ENCODE measurements at places on chromosomes 1 and 21.

GRCh38 chr1:197985351-197985750 is 68.2 kb downstream of the LHX9 start:
- DNase-seq, result no peak

- no peak for DNase-seq
Observed at GRCh38 chr1:246798606-246799496, 74.6 kb downstream of the SCCPDH start.

DNA sequence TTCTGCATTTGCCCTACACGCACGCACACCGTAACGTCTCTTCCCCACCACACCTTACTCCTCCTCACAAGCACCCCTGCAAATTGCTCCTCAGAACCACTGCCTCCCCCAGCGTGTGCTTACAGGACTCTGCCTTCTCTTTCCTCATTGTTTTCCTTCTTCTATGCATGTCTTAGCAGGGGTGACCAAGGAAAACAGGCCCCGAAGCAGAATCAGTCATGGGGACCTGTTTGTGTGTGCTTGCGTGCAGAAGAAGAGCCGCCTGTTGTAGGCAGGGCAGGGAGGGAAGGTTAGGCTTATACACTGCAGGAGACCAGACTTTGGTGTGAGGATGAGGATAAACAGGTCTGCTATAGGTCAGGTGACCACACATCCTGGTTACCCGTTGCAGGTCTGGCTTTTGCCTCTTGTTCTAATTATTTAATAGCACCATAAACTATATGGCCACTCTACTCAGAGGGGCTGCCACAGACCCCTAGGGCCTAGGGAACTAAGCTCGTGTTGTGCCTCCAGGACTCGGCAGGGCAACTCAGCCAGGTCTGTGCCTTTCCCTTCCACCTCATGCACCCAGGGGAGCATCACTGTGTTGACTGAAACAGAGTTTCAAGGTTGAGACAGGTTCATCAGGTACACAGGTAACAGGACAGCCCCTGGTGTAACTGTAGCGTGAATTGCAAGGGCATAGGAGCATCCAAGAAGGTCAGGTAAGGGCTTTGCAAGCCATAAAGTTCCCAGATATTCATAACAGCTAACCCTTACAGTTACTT is 60.8 kb upstream of the EPS8L3 start:
- DNase-seq, result no peak

- DNase-seq, result no peak
Observed at GRCh38 chr1:23588749-23589548, 29.6 kb upstream of the ID3 start.

DNA sequence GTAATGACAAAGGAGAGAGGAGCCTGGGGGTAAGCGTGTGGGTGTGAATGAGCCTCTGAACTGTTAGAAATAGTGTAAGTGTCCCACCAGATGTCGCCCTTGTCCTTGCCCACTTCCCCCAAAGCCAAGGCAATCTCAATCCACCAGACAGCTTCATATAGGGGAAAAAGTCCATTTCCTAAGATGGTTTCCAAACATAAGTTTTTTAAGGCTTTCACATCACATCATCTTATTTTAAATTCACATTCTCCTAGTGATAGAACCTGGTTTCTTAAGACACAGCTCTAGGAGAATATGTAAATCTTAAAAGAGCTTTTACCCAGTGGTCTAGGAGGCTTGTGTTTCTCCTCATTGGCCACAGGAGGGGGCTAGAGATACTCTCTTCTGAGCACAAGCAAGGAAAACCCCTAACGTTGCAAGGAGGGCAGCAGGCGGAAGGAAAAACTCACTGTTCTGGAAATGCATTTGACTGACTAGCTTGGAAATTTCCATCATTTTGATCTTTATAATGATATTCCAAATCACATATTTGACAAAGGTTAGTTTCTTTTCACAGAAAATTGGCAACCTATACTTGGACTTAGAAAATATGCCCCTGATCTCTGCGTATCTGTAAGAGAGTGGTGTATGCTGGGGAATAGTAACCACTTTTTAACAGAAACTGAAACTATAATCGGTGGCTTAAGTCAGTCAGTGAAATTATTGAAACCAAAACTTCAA is 51.9 kb upstream of the LPAR3 start:
- peak; percentile 90 for DNase-seq

Measured in CD4-positive, alpha-beta T cell treated with Interleukin-12 subunit alpha and Interleukin-12 subunit beta, for 1 hour (primary cell).